DMS53 (cell line): ENCODE measurements at places on chromosomes 5 and 9.

DNA sequence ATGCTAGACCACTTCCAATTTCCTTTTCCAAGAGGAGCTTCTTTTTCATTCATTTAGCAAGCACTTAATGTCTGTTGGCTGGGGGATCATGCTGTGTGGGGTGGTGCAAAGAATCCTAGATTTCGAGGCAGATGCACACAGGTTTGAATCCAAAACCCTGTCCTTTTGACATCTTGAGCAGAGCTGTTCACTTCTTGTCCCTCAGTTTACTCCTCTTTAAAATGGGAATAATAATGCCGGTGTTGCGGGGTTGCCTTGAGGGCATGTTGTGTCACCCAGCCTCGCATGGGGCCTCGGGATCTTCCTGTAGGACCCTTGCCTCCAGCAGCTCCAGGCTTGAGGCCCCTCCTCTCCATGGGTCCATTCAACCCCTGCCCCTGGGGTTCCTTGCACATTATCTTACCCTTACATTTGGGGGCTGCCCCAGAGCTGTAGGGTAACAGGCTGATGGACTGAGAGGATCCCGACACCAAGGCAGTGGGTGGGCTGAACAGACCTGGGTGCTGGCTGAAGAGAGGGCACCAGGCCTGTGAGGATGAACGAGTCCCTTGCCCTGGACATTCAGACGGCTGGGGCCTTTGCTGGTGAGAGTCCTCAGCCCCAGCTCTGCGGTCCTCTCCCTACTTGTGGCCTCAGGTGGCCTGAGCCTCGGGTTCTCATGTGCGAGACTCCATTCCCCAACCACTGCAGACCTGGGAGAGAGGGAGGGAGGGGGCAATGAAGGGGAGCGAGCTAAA, 145.8 kb downstream of the BARX1 start:
- no peak for DNase-seq

- no peak for DNase-seq
Observed at GRCh38 chr9:109052416-109052815, 39.1 kb upstream of the CTNNAL1 start.

GRCh38 chr9:131656356-131657036, 83.4 kb downstream of the RAPGEF1 start:
- DNase-seq: peak; percentile 43

DNA sequence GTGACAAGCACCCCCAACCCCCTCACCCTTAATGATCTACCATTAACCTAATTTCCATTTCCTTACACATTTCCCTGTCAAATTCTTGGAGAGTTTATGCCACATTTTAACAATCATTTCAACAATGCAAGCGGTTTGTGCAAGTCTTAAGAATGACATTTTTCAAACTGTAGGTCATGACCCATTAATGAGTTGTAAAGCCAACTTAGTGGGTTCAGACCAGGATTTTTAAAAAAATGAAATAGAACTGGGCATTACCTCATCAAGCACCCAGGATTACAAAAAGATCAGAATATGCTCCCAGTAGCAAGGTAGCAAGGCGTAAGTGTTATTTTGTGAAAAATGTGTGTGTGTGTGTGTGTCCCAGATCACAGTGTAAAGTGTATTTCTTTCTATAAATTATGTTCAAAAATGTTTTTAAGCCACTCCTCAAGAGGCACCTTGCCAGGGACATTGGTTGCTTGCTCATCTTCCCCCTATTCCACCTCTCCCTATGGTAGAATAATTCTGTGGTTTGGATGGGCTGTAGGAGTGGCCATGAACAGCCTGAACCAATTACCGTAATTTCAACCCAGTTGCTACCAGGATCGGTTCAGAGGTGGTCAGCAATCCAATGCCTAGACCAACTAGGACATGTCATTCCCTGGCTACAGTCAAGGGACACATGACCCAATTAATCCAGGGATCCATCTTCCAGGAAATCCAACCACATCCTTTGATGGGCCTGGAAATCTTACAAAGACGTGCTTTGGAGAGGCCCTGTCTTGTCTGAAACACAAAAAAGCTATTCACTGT, 14.4 kb upstream of the TGFBR1 start:
- DNase-seq: no peak

GRCh38 chr5:34928267-34928666, 1.1 kb upstream of the DNAJC21 start:
- DNase-seq: no peak
